AG08396 (cell line): ENCODE measurements at places on chromosomes 5 and 9.

GRCh38 chr9:130950039-130950311, 10.9 kb upstream of the FIBCD1 start:
- DNase-seq: no peak

DNA sequence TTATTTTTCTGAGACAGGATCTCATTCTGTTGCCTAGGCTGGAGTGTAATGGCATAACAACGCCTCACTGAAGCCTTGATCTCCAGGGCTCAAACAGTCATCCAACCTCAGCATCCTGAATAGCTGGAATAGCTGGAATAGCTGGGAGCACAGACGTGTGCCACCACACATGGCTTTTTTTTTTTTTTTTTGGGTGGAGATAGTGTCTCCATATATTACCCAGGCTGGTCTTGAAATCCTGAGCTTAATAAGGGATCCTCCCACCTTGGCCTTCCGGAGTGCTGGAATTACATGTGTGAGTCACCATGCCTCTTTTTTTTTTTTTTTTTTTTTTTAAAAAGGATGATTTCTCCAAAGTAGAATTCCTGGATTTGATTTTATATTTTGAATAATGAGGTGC, 60.7 kb downstream of the NSD1 start:
- peak; percentile 53 for DNase-seq

DNA sequence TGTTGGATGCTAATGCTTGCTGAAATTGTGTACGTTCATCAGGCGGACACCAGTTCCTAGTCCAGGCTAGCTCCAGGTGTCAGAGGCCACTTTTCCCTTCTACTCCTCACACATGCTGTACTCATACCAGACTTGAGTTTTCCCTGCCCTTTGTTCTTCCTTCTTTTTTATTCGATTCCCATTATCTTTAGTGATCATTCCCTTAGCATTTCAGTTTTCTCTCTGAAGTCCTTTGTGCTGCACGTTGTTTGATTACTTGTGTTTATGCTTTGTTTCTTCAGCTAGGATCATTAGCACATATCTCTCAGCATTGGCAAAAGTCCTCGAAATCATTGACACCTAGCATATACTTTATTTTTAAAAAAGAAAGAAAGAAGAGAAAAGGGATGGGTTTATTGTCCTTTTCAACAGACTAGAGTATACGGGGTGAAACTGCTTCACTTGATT, 409 bp upstream of the COX7C start:
- DNase-seq: no peak

- no peak for DNase-seq
Measured at GRCh38 chr5:137342764-137343163, 156.4 kb downstream of the SPOCK1 start.

DNA sequence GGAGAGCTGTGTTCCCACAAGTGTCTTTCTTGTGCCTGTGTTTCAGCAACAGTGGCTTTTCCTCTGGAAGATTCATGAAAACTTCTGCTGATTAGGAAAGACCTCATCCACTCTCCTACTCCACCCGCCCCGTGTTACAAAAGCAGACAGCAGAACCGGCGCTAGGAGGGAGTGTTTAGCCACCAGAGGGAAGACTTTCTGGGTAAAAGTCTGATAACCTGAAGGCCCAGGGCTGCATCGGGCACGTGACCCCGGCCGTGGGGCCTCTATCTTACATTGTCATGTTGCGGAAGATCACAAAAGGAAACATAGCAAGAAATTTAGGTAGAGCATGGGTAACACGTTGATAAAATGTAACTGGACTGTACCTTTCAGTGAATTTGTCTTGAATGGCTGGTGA, 32.0 kb upstream of the DMRT2 start:
- DNase-seq: no peak
